ENCODE measurements at places on chromosomes 2 and 18.
A peak's percentile ranks its signal among the peaks of the same experiment; 100 is the strongest.

DNA sequence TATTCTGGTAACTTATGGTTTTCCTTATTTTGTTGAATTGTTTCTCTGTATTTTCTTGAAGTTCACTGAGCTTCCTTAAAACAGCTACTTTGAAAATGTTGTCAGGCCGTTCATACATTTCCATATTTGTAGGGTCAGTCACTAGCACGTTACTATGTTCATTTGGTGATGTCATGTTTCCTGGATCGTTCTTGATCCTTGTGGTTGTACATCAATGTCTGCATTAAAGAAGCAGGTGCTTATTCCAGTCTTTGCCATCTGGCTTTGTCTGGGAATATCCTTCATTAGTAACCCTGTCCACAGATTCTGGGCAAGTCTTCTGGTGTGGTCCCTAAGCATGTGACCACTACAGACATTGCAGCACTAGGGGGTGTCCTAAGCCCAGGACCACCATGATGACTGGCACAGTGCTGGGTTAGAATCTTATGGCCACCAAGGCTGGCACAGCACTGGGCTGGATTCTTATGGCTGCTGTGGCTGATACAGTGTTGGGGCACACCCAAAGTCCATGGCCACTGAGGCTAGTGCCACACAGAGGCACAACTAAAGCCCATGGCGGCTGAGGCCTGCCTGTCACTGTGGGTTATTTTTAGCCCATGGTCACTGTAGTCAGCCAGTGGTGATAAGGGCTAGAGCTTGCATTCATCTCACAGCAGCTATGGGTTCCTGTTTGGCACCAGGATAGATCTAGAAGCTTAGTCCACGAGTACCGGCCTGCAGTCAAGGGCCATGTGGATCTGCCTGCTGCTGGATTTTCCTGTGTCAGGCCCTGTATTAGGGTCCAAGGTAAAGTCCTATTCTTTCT, 13.2 kb downstream of the VWA3B start:
- DNase-seq, result no peak

DNA sequence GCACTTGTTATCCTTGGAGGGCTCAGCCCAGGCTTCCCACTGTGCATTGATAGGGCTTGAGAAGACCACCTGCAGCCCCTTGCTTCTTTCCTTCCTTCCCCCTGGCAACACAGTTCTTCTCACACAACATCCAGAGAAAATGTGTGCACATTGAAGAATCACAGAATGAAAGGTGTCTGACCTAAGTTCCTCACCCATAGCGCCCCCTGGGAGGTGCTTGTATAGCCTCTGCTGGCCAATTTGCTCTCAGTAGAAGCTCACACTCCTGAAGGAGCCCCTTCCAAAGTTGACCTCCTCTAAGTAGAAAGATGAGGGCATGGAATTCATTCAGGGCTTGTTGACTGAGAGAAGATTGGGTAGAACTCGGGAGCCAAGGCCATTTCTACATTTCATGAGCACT, 758.4 kb upstream of the KLHL29 start:
- no peak for DNase-seq

DNA sequence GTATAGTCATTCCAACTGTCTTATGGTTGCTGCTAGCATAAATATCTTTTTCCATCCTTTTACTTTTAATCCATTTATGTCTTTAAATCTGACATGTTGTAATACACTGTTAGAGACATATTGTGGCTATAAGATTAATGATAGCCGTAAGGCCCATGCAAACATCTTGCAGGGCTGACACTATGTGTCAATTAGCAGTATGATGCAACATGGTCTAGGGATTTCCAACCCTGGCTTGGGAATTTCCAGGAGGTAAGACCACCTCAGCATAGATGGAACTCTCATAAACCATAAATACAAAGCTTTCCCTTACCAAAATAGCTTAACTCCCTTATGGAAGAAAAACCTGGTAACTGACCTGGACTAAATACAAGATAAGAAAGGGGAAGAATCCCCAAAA, 16.5 kb downstream of the SCLY start:
- peak; percentile 21 for DNase-seq

- DNase-seq, result no peak
Measured at GRCh38 chr2:9867881-9868280, 24.6 kb downstream of the TAF1B start.

GRCh38 chr2:19857100-19857499, 44.7 kb downstream of the TTC32 start:
- DNase-seq, result no peak

- DNase-seq, result no peak
Measured at GRCh38 chr18:2881840-2882195, 35.0 kb downstream of the EMILIN2 start.

- DNase-seq, result no peak
Measured at GRCh38 chr2:70983506-70984227, 5.2 kb downstream of the ANKRD53 start.

DNA sequence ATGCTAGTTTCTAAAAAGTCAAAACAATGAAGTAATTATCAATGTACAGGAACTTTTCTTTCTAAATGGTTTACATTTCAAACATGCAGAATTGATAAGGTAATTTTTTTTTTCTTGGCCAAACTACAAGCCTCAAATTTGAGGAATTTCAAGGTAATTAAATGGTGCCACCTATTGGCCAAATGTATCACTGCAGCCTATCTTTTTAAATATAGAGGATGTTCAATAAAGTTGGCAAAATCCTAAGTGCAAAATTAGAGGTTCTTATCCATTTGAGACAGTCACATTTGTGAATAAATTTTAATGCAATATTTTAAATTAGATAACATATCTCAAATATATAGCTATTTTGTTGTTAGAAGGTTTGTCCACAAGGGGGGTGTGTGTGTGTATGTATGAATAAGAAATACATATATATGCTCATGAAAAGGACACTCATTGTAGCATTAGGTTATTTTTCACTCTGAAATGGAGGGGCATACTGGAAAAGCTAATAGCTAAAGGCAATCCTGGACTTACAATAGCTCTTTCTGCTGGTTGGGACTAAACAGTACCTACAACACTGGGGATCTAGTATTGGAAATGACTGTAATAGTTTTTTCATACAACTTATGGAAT, 26.2 kb downstream of the MMADHC start:
- peak; percentile 30 for DNase-seq

DNA sequence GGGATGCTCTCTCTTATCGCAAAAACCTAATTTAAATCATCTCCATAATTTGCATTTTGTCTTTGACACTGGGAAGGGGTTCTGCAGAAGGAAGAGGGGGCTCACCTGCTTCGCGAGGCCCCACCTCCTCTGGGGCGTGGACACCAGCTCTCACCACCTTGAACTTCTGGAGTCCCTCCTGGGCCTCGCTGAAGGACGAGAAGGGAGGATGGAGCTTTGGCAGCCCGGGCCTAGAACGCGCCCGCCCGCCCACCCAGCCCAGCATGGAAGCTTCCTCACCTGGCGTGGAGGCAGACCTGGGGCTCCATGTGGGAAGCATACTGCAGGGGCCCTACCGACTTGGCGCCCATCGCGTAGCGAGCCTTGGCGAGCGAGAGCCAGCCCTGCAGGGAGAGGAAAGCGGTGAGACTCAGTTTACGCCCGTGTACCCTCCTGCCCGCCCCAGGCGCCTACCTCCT, 1.1 kb upstream of the IMP4 start:
- DNase-seq, result no peak

Measured in IMR-90 (cell line).